ENCODE measurements at places on chromosomes 12 and 14.

- DNase-seq: peak; percentile 53
Measured at GRCh38 chr12:981176-981828, 9.7 kb upstream of the ERC1 start.

GRCh38 chr12:29204521-29204920, 55.4 kb downstream of the FAR2 start:
- no peak for DNase-seq

- DNase-seq: no peak
Measured at GRCh38 chr14:79373451-79373850, 837.9 kb downstream of the DIO2 start.

- DNase-seq: no peak
Measured at GRCh38 chr12:114220311-114220710, 185.6 kb downstream of the TBX5 start.

GRCh38 chr12:98799822-98800221, 154.7 kb downstream of the APAF1 start:
- DNase-seq: no peak

GRCh38 chr12:54021432-54022013, 6.7 kb upstream of the HOXC6 start:
- DNase-seq: no peak

DNA sequence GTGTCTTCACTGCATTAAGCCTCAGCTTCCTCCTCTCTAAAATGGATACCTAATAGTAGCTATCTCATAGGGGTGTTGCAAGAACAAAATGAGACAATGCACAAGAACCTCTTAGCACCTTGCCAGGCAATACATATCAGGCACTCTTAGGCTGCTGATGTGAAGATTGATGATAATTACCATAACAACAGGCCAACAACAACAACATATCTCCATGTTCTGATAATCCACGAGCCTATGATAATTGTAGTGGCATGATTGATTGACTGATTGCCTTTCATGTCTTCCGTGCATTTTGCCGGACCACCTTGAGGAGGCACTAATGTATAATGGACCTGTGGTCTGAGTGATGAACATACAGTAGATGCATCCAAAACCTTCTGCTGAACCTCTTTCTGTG, 50.7 kb upstream of the WSCD2 start:
- no peak for DNase-seq

DNA sequence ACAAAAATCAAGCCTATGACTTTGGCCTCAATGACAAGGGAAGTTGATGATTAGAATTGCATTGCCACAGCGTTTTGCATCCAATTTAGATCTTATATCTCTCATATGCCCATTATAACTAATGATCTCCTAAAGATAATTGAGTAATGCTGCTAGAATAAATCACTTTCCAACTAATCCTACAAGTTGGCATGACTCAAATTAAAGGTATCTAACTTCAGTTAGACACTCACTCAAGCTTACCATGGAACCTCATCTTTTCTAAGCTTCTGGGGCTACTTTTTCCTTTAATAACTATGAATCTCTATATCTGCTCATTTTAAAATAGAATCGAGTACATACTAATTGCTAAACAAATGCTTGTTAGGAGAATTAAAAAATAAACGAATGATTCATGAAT, 427.8 kb downstream of the BTG1 start:
- no peak for DNase-seq

DNA sequence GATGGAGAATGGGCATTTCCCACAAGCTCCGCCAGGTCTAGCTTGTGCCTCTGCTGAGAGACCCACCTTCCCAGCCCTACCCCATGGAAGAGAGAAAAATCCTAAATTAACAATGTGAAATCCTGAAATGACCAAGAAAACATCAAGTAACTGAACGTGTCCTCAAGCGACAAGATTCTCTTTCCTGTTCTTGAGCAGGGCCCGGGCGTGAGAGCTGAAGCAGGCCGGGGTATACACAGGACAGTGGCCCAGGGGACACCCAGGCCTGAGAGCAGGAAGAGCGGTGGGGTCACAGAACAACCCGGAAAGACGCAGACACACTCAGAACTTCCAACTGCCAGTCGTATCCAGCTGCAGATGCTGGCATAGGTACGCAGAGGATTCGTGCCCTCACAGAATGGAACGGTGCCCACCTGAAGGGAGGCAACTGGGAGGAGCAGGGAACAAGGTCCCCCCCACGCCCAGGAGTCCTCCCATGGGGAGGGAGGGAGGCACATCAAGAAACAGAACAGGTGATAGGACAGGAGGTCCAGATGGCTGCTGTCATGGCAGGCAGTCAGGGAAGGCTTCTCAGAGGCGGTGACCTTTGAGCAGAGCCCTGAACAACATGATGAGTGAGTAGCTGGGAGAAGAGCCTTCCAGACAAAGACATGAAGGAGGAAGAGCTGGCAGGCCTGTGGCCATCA, 9.1 kb downstream of the RIMBP2 start:
- no peak for DNase-seq

GRCh38 chr12:5390174-5390799, 41.6 kb upstream of the NTF3 start:
- no peak for DNase-seq

DNA sequence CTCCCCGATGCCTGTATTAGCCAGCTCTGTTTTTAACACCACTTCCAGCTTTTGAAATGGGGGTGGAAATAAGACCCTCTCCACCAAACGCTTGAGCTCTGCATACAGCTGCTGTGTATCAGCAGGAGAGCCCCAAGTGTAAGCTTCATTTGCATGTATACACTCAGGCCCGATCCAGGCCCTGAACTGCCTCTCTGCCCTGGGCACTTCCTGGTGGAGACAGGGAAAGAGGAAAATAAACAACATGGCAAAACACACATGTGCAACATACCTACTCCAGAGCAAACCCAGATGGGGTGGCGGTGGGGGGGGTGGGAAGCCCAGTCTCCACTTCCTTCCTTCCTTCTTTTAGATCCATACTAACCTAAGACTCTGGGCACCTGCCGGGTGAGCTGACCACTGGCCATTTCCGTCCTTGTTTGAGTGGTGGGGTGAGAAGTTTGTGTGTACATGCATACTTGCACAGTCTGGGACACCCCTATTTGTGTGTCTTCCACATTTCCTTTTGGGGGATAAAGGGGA, 55.3 kb downstream of the RBM19 start:
- no peak for DNase-seq

GRCh38 chr12:46388427-46389021, 16.0 kb upstream of the SLC38A2 start:
- no peak for DNase-seq

DNA sequence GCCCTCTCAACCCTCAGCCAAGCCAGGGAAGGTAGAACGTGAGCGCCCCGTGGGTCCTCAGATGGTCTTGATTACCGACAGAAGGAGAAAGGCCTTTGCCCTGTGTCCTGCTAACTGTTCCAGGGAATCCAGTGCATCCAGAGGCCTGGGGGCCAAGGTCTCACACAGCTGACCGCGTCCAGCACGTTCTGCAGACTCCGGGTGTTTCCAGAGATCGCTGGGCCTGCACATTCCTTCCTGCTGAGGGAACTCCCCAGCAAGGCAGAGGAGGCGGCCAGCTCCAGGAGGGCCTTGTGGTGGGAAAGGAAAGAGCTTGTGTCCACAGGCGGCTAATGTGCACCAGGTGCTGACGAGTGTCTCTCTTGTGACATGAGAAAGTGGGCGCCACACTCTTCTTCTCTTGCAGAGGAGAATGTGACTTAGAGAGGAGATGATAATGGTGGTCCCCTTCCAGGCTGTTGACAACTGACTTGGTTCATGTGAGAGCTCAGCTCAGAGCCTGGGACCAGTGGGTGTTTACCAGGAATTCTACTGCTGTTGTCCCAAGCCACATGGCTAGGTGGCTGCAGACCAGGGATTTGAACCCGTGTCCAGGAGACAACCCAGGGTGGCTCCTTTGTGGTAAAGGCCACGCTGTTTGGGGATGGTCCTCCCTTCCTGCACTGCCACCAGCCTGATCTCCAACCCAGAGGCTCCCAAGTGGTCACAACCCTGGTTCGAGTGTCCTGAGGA, 46.8 kb upstream of the DLK1 start:
- no peak for DNase-seq

DNA sequence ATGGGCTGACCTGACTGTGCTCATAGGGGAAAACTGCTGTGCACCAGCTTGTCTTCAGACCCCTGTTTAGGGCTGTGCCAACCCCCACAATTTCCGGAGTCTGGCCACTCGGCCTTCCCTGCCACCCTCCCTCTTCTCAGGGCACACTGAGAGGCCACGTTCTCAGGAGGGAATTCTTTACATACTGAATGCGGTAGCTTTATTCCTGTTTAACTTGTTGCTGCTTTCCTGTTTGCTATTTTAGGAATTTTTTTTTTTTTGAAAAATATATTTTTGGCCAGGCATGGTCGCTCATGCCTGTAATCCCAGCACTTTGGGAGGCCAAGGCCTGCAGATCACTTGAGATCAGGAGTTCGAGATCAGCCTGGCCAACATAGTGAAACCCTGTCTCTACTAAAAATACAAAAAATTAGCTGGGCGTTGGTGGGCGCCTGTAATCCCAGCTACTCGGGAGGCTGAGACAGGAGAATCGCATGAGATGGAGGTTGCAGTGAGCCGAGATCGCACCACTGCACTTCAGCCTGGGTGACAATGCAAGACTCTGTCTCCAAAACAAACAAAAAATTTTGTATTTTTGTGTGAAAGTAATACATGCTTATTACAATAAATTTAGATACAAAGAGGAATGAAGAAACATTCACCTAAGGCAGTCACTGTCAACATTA, 39.5 kb downstream of the TPCN1 start:
- DNase-seq: no peak

DNA sequence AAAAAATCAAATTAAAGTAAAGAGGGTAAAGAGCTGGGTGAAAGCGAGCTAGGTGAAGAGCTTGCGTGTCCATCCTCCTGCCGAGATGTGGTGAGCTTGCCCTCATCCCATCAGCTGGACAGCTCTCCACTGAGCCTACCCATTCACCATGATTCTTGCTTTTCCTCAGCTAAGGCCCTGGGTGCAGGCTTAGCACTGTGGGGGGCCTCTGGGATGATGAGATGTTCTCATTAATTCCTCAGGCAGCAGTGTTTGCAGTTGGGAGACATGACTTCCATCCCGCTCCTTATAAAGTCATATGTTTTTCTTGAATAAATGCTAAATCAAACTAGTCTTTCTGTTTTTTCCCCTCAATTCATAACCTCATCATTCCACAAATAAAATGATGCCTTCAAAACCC, 18.0 kb downstream of the PHLDA1 start:
- no peak for DNase-seq

DNA sequence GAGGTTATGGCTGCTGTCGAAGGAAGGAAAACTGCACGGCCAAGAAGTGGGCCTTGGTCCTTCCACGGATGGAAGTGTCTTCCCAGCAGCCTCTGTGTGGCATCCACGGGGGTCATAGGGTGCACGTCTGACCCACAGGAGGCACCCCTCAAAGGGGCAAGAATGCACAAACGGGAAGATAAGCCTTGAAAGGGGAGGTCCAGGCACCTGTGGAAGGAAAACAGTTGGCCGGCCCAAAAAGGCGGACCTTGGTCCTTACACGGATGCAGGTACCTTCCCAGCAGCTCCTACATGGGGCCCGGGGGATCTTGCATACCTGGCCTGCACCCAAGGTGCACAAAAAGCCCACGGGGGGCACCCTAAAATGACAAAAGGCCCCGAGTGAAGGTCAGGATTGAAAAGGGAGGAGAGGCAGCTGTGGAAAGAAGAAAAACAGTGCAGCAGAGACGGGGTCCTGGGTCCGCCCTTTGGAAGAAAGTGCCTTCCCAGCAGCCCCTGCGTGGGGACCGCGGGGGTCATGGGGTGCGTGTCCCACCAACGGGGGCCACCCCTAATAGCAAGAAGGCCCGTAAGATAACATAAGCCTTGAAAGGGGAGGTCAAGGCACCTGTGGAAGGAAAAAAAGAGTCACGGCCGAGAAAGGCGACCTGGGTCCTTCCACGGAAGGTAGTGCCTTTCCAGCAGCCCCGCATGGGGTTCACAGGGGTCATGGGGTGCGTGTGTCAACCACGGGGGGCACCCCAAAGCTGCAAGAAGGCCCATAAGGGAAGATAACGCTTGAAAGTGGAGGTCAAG, 276.1 kb downstream of the ALG10 start:
- DNase-seq: no peak

- no peak for DNase-seq
Measured at GRCh38 chr14:51950007-51950406, 39.3 kb upstream of the RTRAF start.

GRCh38 chr12:52552055-52552454, 890 bp downstream of the KRT71 start:
- DNase-seq: no peak

- DNase-seq: no peak
Measured at GRCh38 chr14:101855958-101856357, 94.4 kb downstream of the PPP2R5C start.

DNA sequence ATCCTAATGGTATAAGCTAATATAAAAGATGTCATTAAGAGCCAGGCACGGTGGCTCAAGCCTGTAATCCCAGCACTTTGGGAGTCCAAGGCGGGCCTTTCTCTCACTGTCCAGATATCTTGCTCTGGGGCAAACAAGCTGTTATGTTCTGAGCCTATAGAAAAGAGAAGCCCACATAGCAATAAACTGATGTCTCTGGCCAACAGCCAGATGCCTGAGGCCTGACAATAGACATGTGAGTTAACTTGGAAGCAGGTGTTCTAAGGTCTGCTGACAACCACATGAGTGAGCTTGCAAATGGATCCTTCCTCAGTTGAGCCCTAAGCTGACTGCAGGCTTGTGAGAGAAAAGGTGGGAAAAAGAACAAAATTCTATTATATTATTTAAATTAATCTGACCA, 25.0 kb downstream of the YAF2 start:
- no peak for DNase-seq

DNA sequence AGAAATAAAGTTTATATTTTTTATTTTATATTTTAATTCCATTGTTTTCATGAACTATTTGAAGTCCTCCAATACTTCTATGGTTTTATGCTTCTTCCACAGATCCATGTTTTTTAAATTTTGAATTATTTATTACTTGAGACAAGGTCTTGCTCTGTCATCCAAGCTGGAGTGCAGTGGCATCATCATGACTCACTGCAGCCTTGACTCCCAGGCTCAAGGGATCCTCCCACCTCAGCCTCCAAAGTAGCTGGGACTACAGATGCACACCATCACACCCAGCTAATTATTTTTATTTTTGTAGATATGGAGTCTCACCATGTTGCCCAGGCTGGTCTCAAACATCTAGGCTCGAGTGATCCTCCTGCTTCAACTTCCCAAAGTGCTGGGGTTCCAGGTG, 28.8 kb upstream of the DLGAP5 start:
- no peak for DNase-seq

- DNase-seq: no peak
Measured at GRCh38 chr12:31768046-31768445, 39.2 kb upstream of the AMN1 start.

DNA sequence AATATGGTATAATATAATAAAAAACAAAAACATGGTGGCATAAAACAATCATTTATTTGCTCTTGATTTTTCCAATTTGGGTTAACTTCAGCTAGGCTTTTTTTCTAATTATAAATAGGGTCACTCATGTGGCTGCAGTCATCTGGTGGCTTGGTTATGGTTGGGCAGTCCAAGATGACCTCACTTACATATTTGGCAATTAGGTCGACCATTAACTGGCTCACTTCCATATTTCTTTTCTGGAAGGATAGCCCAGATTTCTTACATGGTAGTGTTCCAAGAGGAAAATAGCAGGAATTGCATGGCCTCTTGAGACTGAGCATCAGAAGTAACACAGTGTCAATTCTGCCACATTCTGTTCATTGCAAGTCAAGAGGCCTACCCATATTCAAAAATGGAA, 153.4 kb downstream of the FUT8 start:
- no peak for DNase-seq

Data from activated CD4-positive, alpha-beta T cell treated with anti-CD3 and anti-CD28 coated beads, Interleukin-2, amount 50 U/mL, for 16 hours (primary cell).